ENCODE measurements at places on chromosomes 5 and 9.

- DNase-seq = no peak
Measured at GRCh38 chr5:178535299-178536175, 54.7 kb downstream of the COL23A1 start.

DNA sequence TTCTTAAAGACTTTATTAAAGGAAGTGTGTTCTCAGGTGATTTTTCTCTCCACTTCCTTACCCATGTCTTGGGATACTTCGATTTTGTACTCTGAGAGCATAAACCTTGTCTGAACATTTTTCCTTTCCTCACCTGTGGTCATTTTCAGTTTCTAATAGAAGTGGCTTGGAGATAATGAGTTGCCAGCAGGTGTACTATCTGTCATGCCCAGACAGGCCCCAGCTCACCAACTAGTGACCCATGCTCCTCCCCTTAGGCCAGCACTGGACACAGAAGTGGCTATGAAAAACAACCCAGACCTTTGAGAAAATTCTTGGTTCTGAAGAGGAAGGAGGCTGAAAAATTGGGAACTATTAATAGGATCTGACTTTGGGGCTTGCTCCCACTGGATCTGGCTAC, 49.2 kb upstream of the SMIM32 start:
- no peak for DNase-seq

GRCh38 chr9:2262386-2263071, 247.4 kb downstream of the SMARCA2 start:
- DNase-seq = no peak

- no peak for DNase-seq
Measured at GRCh38 chr5:164481270-164481669, 975.9 kb downstream of the MAT2B start.

DNA sequence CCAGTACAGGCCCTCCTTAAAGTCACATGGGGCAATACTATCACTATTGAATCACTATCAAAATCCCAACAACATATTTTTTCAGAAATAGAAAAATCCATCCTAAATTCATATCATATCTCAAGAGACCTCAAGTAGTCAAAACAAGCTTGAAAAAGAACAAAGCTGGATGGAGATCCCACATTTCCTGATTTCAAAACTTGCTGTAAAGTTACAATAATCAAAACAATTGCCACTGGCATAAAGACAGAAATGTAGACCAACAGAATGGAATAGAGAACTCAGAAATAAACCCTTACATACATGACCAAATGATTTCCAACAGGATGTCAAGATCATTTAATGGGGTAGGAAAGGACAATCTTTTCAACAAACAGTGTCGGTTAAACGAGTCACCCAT, 41.3 kb upstream of the CDKN2AIPNL start:
- no peak for DNase-seq

DNA sequence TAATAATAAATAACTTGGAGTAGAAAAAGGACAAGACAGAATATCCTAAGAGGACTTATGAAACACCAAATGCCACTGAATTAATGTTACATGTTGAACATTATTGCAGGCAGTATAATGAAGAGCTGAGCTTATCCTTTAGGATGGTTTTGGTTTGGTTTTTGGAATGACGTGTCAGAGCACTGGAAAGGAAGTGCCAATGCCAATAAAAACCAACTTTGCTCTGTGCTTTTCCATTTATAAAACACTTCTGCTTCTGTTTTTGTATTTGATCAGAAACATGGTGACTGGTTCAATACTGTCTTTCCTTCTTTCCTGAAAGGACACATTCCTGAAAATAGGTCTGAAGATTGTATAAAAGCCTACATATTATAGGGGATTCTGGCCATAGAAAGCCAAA, 4.2 kb downstream of the MEGF10 start:
- DNase-seq = no peak

GRCh38 chr9:86860006-86860405, 87.3 kb downstream of the GAS1 start:
- no peak for DNase-seq

GRCh38 chr9:14907360-14907685, 2.9 kb downstream of the FREM1 start:
- DNase-seq = no peak

- no peak for DNase-seq
Measured at GRCh38 chr9:75235632-75236031, 147.3 kb downstream of the OSTF1 start.

DNA sequence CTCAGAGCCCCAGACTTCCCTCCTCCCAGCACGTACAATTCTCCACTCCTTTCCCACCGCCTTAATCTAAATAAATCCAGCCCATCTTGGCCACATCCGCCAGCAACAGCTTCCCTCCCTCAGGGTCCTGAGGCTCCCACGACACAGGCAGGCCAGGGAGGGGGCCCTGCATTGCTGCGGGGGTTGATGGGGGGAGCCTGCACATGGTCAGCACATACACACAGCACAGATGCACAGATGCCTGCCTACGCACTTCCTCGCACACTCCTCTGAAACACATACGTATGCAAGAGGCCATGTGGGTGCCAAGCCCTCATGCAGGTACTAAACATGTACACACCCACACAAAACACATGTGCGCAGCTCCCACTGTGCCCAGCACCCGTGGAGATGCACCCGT, 14.8 kb downstream of the PDGFRB start:
- DNase-seq = no peak

GRCh38 chr9:26863074-26863473, 29.5 kb downstream of the CAAP1 start:
- DNase-seq = peak; percentile 1

DNA sequence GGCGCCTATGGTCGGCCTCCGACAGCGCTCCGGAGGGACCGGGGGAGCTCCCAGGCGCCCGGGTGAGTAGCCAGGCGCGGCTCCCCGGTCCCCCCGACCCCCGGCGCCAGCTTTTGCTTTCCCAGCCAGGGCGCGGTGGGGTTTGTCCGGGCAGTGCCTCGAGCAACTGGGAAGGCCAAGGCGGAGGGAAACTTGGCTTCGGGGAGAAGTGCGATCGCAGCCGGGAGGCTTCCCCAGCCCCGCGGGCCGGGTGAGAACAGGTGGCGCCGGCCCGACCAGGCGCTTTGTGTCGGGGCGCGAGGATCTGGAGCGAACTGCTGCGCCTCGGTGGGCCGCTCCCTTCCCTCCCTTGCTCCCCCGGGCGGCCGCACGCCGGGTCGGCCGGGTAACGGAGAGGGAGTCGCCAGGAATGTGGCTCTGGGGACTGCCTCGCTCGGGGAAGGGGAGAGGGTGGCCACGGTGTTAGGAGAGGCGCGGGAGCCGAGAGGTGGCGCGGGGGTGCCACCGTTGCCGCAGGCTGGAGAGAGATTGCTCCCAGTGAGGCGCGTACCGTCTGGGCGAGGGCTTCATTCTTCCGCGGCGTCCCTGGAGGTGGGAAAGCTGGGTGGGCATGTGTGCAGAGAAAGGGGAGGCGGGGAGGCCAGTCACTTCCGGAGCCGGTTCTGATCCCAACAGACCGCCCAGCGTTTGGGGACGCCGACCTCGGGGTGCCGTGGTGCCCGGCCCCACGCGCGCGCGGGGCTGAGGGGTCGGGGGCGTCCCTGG, 561 bp downstream of the DAPK1 start:
- DNase-seq = peak; percentile 72

DNA sequence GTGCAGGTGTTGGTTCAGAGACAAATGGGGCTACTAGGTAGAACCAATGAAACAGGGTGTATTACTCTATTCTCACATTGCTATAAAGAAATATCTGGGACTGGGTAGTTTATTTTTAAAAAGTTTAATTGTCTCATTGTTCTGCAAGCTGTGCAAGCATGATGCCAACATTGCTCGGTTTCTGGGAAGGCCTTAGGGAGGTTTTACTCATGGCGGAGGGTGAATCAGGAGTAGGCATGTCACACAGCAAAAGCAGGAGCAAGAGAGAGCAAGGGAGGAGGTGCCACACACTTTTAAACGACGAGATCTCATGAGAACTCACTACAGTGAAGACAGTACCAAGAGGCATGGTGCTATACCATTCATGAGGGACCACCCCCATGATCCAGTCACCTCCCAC, 134.6 kb downstream of the PIK3R1 start:
- DNase-seq = no peak

DNA sequence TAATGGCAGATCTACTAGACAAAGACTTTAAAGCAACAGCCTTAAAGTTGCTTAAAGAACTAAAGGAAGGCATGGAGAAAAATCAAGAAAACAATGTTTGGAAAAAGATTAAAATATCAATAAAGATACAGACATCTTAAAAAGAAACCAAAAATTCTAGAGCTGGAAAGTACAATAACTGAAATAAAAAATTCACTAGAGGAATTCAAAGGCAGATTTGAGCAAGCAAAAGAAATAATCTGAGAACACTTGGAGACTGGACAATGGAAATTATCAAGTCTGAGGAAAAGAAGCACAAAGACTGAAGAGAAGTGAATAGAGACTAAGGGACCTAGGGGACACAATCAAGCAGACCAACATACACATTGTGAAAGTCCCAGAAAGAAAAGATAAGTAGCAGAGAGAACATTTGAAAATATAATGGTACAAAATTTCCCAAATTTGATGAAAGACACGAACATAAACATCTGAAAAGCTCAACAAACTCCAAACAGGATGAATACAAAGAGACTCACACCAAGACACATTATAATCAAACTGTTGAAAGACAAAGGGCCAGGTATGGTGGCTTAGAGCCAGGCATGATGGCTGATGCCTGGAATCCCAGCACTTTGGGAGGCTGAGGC, 26.3 kb downstream of the SIL1 start:
- DNase-seq = no peak

DNA sequence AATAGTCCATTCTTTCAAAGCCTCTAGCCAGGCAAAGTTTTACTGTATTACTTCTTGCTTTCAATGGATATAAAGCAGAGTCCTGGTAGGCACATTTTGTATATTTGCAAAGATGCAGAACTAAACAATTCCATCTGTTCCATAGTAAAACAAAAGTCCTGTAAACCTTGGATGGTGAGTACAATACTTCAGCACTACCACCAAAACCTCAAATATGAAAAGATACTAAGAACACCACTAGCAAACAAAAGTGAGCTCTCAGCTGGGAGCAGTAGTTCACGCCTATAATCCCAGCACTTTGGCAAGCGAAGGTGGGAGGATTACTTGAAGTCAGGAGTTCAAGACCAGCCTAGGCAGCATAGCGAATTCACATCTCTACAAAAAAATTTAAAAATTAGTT, 195.0 kb downstream of the MSX2 start:
- no peak for DNase-seq

- DNase-seq = no peak
Measured at GRCh38 chr5:82320966-82321365, 42.8 kb upstream of the RPS23 start.

DNA sequence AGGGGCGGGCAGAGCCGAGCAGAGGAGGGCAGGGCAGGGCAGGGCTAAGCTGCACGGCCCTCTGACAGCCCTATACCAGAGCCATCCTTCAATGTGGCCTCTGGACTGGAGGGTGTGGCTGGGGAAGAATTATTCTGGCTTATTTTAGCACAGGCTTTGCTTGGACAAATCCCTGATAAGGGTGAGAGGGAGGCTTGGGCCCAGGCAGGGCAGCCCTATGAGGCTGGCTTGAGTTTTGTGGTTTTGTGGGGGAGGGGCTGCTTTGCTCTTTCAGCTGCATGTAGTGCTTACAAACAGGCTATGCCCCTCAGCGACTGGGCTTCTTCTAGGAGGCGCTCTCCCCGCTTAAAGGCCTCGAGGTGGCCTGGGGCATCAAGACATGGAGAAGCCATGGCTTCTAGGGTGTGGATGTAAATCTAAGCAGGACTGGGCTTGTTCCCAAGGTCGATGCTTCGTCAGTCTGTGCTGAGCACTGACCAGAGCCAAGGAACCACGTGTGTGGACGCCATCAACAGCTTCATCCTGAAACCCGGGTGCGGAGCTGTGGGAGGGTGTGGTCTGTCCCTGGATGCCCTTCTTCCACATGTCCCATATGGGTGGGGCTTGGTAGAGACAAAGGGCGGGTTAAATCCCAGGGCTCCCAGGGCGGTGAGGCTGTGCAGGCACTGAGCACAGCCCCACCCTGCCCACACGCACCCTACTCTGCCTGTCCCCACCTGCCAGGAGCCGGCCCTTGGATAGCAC, 45.7 kb upstream of the IPPK start:
- DNase-seq = no peak

GRCh38 chr9:88725300-88726019, 190.5 kb downstream of the NXNL2 start:
- no peak for DNase-seq
